EH (cell line): ENCODE measurements at places on chromosomes 12 and 14.

DNA sequence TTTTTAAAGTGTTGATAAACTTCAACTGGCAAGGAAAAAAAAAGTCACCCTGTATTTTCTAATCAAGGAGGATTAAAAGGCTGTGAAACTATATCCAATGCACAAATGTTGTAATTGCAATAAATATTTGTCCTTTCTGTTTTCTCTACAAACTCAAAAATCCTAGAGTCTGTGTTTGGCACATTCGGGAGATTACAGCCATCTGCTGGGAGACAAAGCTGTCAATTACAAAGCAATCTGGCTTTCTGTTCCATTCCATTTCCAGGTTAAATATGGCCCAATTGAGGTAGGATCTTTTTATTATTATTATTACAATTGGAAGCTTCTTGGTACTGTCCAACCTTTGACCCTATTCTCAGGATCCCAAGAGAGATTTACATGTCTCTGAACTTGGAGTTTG lies 295.9 kb downstream of the DIO2 start:
- no peak for DNase-seq

GRCh38 chr14:69242311-69243224 lies 17.4 kb upstream of the GALNT16 start:
- peak; percentile 78 for DNase-seq

- no peak for DNase-seq
Measured at GRCh38 chr12:50927356-50927755, 25.0 kb upstream of the HIGD1C start.

DNA sequence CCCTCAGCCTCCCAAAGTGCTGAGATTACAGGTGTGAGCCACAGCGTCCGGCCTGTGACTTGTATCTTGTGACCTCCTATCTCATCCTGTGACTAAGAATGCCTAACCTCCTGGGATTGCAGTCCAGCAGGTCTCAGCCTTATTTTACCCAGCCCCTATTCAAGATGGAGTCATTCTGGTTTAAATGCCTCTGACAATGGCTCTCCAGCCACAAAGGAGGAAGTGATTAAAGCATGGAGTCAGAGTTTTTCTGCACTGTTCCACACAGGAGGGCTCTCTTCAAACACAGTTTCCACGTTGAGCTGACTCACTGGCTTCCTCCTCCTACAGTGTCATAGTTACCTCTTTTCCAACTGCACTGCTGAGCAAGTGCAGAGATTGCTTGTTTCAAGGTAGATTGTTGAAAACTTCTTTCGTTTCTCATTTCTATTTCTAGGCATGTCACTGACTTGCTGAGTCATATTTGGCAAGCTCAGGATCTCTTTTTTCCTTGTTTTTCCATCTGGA lies 383.8 kb downstream of the PCNX1 start:
- peak; percentile 80 for DNase-seq

- DNase-seq = peak; percentile 36
Measured at GRCh38 chr12:34033628-34034296, 11.5 kb downstream of the ALG10 start.

GRCh38 chr12:123748661-123749060 lies 13.4 kb upstream of the DNAH10 start:
- peak; percentile 25 for DNase-seq

- DNase-seq = no peak
Measured at GRCh38 chr14:41072776-41073175, 533.9 kb upstream of the LRFN5 start.

- no peak for DNase-seq
Measured at GRCh38 chr12:2912216-2912575, 21.5 kb downstream of the TULP3 start.

- DNase-seq = peak; percentile 97
Measured at GRCh38 chr14:63438065-63438757, 105.0 kb downstream of the PPP2R5E start.

DNA sequence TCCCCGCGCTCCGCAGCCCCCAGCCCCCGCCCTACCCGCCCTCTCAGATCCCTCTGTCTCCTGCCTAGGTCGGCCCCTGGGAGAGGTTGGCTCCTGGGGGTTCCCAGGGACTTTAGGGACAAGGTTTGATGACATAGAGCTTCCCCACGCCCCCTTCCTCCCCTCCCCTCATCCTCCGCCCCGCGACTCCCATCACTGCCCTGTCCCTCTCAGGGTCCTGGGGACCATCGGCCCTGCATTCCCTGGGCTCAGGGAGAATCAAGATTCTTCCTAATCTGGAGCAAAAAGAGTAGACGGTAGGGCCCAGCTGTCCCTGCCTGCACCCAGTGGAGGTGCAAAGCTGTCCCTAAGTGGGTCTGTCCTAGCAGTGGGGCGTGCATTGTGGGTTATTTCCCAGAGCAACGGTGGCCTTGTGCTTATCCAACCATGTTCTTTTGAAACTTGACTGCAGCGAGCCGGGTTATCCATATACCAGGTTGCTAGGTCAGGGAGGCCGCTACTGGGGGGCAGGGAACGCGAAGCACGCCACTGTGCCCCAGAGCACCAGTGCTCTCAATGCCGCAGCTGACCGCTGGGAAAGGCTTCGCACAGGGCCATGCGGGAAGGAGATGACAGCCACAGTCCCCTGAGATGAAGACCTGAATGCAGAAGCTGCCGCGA lies 124.4 kb upstream of the PRMT8 start:
- no peak for DNase-seq

- DNase-seq = no peak
Measured at GRCh38 chr12:91523831-91524230, 341.2 kb upstream of the DCN start.

DNA sequence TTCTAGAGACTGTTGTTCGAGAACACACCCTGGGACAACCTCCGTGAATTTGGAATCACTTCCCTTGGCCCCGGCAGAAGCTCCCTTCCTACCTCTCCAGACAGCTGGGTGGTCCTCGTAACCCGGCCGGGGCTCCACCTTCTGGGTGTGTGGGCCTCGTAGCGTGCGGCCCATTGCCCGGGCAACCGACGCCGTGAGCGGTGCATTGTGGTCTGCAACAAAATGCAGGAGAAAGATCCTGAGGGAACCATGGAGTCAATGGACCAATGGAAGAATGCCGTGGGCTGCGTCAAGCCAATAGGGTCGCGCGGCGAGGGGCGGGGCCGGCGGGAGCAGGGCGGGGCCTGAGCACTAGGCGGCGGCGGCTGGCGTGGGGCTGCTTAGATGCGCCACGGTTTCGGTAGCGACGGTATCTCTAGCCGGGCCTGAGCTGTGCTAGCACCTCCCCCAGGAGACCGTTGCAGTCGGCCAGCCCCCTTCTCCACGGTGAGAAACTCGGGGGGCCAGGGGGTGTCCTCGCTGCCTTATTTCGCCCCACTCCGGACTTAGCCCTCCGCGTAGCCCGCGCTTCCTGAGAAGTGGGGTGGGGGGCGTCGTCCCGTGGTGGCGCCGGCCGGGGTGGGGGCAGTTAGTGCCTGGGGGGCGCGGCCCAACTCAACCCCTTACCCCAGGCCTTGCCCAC lies at the start of gene DYNLL1:
DYNLL1 (plus strand) TSS at position 383 of the 682 bp plus-strand sequence. CDS start 309 bp downstream, outside the sequence.
- peak; percentile 95 for DNase-seq

- DNase-seq = no peak
Measured at GRCh38 chr12:66030217-66030781, 100.3 kb downstream of the LLPH start.

DNA sequence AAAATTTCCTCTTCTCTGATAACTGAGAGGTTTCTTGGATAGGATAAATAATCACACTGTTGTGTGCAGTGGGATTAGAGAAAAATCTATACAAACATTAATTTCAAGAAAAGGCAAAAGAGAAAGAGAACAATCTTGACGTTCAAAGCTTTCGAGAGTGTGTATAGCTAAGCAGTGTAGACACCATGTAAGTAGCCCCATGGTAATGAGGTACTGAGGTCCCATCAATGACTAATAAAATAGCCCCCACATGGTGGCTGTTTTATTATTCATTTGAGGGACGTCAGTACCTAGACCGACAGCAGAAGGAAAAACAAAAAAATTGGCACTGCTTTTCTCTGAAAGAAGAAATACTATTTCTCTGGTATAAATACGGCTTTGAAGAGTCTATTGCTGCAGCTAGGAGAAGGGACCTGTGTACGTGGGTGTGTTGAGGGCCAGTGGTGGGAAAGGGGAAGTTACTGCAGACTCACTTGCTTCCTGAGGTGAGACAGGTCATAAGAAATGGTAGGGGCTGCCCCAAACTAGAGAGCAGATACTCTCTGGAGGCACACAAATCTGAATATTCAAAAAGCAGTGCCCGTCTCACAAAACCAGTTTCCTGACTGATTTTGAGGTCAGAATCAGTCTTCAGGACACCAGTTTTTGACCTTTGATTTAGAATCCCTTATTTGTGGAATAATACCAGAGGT lies 339.8 kb downstream of the EMP1 start:
- DNase-seq = no peak

GRCh38 chr14:99515301-99516155 lies 34.3 kb downstream of the CCNK start:
- DNase-seq = no peak

DNA sequence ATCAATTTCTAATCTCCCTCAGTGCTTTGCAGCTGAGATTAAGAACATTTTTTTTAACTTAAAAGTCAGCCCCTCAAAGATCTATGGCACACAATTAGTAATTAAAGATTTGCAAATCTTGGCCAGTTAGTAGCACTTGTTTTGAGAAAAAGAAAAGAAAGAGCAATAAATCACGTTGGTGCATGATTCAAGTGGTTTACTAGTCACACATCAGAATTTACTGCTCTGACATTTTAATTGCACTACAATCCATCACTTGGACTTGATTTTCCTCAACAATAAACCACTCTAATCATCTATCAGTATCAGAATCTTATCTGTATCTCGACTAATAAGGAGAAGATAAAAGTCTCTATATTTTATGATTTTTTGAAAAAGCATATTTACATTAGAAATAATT lies 154.3 kb downstream of the HELB start:
- DNase-seq = no peak

- DNase-seq = no peak
Measured at GRCh38 chr14:53921027-53921426, 35.6 kb downstream of the BMP4 start.

DNA sequence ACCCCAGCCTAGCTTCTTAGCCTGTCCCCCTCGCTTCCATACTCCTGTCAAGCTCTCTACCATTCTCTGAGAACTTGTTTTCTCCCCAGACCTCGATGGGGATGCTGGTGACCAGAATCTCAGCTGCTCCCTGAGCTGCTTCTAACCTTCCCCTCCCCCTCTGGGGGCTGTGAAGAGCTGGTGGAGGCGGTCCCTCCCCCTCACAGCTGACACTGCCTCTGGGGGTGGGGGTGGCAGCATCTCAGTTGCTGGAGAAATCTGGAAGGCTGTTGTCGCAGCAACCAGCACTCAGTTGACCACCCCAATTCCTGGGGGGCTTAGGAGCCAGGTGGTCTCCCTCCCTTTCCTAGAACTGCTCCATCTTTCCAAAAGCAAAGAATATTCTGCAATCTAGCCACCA lies 4.7 kb downstream of the PPP1R1A start:
- DNase-seq = no peak

DNA sequence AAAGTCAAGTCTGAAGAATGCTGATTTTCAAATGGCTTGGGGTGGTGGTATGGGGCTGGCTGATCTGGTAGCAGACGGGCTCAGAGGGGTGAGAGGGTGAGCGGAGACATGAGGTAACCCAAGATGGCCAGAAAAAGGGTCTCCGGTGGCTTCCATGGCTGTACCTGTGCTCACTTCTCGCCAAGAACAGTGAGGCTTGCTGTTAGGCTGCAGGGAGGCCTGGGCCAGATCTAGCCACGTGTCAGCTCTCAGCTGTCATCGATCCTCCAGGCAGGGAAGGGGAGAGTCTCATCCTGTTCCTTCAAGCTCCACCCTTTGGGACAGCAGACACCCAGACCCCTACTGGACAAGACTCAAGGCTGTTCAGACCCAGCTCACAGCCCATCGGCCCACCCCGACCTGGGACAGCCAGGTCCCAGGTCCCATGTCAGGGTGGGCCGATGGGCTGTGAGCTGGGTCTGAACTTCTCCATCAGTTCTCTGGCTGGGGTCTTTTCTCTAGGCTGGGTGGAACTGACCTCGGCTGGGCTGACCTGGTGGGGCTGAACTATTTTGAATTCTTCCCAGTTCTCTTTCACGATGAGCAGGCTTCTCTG lies 9.0 kb downstream of the LRTM2 start:
- DNase-seq = no peak

DNA sequence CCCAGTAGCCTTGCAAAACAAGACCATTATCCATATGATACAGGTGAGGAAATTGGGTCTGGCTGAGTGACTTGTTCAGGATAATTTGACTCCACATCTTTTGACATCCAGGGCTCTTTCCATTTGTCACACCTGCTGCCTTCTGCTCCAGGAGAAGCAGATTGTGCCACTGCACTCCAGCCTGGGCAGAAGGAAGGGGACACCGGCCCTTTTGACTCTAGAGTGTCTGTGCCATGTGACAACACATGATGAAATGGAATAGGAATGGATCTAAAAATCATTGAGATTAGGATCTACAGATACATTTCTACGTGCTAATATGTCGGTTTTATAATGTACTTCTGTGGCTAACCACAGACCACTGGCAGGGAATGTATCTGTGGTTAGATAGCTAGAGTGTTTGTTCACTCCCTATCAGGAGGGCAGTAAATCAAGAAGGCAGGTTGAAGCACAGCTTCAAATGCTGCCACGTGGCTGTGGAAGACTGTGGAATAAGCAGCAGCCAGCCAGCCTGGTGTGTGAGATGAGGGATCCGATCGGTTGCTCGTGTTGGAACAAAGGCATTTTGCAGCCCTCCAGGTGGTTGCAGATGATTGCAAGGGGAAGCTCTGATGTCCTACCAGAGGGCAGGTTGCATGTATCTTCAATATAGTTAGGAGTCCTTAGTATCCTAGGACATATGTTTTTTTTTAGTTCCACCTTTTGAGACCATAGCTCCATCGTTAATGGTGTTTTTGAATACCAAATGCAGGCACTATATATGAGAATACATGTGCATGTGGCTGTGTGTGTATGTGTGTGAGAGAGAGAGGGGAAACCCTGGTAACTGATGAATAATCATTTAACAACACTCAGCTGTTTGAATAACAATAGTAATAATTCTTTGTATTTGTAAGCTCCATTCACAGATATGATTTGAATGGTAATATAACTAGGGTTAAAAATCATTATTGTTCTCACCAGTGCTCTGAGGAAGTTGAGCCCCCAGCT lies 28.6 kb downstream of the EML1 start:
- peak; percentile 93 for DNase-seq

- DNase-seq = no peak
Measured at GRCh38 chr12:57496822-57497221, 9.0 kb downstream of the MARS1 start.

DNA sequence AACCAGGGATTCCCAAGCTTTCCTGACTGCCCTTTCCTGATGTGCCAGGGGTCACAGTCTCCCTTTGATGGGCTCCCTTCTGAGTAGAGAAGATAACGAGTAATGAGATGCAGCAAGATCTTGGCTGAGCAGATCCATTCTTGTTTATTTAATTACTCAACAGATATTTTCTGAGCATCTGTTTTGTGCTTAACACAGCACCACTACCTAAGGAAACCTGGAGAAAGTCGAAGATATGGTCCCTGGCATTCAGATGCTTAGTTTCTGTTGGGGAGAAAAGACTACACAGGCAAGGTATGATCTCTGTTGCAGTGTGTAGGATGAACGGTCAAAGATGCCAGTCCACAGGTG lies 3.9 kb downstream of the AJUBA start:
- DNase-seq = peak; percentile 36
